BE2C (cell line): ENCODE measurements at places on chromosomes 5 and 9.

GRCh38 chr9:119283078-119283794, 86.0 kb downstream of the BRINP1 start:
- no peak for DNase-seq

DNA sequence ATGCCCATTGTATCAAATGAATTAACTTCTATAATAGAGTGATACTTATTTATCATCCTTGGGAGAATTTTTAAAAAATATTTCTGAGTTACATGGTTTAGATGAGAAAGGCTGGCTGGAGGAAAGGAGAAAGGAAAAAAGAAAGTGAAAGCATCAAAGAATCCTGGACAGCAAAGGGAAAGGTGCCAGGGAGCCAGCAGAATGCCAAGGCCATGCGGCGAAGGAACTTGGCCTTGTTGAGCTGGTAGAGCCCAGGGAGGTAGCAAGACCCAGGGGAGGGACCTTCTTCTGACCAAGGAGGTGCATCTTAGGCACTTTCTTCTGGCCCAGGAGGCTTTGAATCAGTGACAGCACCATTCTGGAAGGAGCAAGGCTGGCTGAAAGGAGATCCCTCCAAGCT, 240.5 kb downstream of the ENC1 start:
- no peak for DNase-seq

GRCh38 chr9:129664746-129665388, 580 bp upstream of the PRRX2 start:
- DNase-seq: no peak

GRCh38 chr9:5188060-5188984, 2.9 kb upstream of the INSL6 start:
- no peak for DNase-seq

- no peak for DNase-seq
These were observed 125.5 kb downstream of the TENT4A start for GRCh38 chr5:6838736-6839135.

DNA sequence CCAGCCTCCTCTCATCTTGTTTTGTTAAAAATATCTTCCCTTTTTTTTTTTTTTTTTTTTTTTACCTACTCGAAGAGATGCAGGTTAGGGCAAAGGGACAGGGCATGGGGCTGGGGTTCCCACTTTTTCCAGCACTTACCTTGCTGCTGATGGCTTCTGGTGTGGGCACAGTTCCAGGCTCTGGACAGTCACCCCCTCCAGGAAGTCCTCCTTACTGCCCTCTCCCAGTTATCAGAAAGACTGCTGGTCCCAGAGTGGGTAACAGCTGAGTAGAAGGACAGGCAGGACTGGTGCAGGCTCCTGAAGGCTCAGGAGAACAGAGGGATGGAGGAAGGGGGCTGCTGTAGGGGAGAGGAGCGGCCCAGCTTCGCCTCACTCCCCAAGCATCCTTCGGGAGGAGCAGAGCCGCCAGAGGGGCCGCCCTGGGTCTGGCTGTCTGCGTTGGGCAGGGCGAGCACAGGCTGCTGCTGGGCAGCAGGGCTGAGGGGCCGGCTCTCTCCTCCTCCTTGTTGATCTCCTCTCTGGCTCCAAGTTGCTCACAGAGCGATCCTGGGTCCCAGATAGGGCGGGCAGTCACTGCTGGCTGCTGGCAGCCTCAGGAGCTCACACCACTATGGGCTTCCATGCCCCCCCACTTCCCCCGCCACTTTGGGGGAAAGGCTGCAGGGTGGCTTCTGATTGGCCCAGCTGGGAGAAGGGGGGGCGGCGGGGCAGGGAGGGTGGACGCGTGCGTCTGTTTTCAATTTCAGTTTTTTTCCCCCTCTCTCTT, at the start of gene PDGFRB:
TSS of gene PDGFRB (minus strand) at position 588 of the 769 bp plus-strand sequence. CDS start 18,798 bp downstream, outside the sequence.
- DNase-seq: peak; percentile 95

- no peak for DNase-seq
These were observed 124.5 kb upstream of the KLF9 start for GRCh38 chr9:70539001-70539400.

GRCh38 chr5:78644741-78645300, 3.8 kb downstream of the LHFPL2 start:
- DNase-seq: no peak

- no peak for DNase-seq
These were observed 7.8 kb upstream of the DDX41 start for GRCh38 chr5:177524539-177524900.

- no peak for DNase-seq
These were observed 10.0 kb upstream of the INSL6 start for GRCh38 chr9:5195463-5195862.

DNA sequence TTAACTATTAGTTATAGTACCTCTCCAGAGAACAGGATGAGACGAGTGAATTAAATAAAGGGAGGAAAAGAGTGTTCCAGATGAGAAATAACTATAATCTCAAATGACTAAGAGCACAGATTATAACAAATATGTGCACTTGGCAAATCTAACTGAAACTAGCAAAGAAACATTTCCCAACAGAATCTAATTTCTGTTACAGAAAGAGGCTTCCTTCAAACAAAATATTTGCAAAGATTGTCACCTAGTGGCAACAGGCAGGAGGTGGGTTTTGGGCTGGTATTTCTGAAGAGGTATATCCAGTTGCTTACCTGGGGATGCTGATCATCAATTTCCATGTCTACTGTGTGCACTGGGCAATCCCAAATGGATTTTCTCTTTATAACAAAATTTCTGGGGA, 5.6 kb upstream of the SPDL1 start:
- no peak for DNase-seq

DNA sequence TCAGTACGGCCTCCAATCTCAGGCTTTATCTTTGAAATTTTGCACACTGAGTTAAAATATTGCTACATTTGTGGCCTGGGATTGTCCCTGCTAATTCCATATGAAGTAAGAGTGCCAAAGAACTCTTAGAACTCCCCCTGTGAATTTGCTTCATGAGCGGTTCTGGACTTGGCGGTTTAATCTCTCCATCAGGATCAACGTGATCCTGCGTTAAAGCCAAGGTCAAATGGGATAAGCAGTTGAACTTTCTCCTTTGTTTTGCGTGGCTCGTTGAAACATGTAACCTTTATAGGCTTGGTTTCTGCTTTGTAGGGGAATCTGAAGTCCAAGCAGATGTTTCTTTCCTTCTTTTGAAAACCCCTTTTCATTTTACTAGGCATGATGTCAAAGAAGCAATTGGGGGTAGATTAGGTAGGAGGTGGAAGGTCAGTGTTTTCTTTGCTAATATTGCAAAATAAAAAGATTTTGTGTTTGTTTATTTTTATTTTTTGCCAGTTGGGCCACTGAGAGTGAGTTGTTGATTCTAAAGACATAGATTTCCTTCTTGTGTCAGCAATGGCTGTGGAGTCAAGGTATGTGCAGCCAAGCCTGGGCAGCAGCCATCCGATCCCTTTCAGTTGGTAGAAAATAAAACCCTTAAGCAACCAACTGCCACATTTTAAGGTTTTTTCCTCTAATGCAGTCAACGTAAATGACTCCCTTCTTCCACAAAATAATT, 390.8 kb downstream of the NNT start:
- DNase-seq: no peak

DNA sequence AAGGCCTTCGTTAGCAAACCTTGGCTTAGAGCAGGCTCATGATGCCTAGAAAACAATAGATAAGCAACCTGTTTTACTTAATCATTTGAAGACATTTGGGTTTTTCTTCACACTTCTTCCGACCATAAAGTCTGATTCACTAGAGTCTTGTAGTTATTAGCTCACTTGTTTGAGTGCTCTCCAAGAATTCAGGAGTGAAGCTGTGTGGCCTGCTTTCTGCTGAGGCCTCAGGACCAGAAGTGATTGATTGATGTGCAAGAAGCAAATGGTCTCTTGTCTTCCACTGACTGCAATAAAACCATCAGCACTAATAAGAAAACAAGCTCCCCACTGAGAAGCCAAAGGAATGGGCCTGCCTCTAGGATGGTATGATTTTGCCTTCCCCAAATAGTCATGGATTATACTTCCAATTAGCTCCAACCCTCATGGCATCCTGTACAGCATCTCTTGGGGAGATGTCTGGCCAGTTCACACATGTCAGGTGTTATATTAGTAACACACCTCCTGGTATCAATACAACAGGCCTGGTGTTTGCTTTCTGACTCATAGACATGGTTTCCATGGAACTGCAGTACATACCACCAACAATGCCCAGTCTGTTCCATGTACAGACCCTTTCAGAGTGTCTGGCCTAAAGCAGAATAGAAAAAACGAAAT, 317.6 kb downstream of the CWC27 start:
- DNase-seq: no peak

- DNase-seq: no peak
These were observed 2.4 kb downstream of the ATG12 start for GRCh38 chr5:115838885-115839518.

DNA sequence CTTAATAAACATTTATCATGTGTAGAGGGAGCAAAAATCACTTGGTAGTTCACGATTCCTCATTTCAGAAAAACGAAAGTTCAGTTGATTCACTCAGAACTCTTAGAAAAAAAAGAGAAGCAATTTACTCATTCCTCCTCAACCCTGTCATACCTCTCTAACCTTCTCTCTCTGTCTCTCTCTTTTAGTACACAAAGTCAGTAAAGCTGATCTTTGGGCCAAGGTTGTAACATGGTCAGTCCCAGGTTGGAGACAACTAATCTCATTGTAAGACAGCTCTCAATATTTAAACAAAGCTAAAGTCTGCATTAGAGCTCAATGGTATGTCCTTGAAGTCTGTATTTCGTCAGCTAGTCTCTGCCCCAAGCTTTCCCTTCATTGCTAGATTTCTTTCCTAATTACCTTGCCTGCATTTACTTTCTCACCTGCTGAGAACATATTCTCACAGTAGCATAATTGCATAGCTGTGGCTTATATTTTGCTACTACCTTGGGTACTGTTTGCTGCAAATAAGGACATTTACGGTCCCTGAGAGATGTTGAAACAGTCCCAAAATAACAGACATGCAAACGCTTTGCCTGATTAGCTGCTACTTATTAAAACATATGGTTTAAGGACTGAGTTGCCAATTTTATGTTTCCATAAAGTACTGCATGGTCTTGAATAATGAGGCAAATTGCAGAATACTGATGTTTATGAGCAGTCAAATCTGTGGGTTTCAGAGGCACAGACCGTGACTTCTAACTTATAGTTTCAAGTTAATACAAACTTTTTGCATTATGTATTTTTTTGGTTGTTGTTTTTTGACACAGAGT, 138.3 kb downstream of the GPBP1 start:
- no peak for DNase-seq

DNA sequence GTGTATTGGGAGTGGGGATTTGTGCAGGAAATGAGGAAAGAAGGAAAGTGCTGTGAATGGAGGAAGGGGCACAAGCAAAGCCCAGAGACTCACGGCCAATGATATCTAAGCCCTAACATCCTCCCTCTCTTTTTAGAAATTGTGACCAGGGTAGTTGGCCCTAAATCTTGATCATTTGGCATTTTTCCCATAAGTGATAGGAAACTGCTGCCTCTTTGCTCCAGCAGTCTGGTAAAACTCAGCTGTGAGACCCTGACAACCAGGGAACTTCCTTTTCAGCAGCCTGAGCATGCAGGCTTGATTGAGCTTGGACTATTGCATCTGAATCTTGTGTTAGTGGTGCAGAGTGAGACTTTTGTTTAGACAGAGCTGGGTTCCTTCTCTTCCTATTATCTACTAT, 9.6 kb upstream of the ADRB2 start:
- DNase-seq: no peak

- no peak for DNase-seq
These were observed 29.6 kb downstream of the PTTG1 start for GRCh38 chr5:160451281-160451680.

- no peak for DNase-seq
These were observed at the start of gene GNA14 for GRCh38 chr9:77648234-77649108. TSS of gene GNA14 (minus strand) at chr9:77648322. CDS start at chr9:77647793, 529 bp downstream.

DNA sequence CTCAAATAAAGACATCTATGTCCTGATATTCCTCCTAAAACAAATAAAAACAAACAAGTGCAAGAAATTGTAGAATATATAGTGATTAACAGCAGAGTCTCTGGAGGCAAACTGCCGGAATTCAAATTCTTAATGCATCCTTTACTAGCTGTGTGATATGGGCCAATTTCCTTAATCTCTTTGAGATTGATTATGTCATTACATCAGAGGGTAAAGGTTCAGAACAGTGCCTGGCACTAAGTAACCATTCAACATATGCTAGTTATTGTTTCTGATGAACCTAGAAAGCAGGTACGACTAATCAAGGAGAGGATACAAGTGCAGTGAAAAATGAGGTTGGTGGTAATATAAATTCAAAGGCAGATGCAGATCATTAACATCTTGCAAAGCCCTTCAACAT, 81.1 kb upstream of the ADAMTS19 start:
- DNase-seq: no peak
